ENCODE measurements at places on chromosomes 2 and 18.

GRCh38 chr2:217356781-217357180 is 496.9 kb upstream of the TNP1 start:
- H3K27ac ChIP-seq: no peak overlapping the region
- no peak overlapping the region for H3K4me3 ChIP-seq
- no peaks in the 10 kb centered on the region for H3K36me3 ChIP-seq
- H3K27me3 ChIP-seq: no peaks in the 10 kb centered on the region

DNA sequence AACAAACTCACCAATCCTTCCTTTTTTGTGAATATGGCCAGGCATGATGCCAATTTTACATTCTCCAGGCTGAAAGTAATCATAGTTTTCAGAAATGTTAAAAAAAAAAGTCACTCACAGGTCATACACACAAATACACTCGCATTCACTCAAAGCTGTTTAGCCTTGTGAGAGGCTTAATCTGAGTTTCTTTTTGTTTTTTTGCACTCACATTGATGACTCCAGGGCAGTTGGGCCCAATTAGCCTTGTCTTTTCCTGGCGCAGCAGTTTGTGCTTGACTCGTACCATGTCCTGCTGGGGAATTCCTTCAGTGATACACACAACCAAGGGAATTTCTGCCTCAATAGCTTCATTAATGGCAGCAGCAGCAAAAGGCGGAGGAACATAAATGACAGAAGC is 18.0 kb downstream of the SUCLG1 start:
- no peak for DNase-seq
- peaks cover 17% of the 10 kb centered on the region for H3K4me1 ChIP-seq

DNA sequence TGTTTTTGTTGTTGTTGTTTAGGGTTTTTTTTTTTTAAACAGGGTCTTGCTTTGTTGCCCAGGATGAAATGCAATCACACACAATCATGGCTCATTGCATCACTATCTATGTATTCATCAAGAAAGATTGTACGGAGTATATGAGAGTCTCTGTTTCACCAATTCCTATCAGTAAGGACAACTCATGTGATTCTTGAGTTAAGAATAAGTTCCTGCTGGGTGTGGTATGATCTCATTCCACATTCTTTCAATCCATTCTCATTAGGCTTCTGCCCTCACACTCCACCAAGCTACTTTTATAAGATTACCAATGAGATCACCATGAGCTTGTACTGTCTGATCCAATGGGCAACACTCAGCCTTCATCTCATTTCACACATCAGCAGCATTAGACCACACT is 9.1 kb upstream of the AP1S3 start:
- H3K4me1 ChIP-seq: peaks cover 9% of the 10 kb centered on the region
- no peak overlapping the region for H3K4me3 ChIP-seq
- no peaks in the 10 kb centered on the region for H3K27me3 ChIP-seq
- peak overlapping the region; percentile 86 for H3K27ac ChIP-seq

- H3K4me3 ChIP-seq: no peak overlapping the region
- H3K27ac ChIP-seq: no peak overlapping the region
- DNase-seq: no peak
- no peaks in the 10 kb centered on the region for H3K27me3 ChIP-seq
- no peaks in the 10 kb centered on the region for H3K4me1 ChIP-seq
Observed at GRCh38 chr2:232880764-232881351, 10.8 kb downstream of the SNORC start.

- no peaks in the 10 kb centered on the region for H3K27me3 ChIP-seq
- H3K4me3 ChIP-seq: no peak overlapping the region
- no peaks in the 10 kb centered on the region for H3K4me1 ChIP-seq
- no peak for DNase-seq
- no peak overlapping the region for H3K27ac ChIP-seq
- no peaks in the 10 kb centered on the region for H3K36me3 ChIP-seq
Observed at GRCh38 chr18:7291046-7291445, 60.2 kb downstream of the LRRC30 start.

DNA sequence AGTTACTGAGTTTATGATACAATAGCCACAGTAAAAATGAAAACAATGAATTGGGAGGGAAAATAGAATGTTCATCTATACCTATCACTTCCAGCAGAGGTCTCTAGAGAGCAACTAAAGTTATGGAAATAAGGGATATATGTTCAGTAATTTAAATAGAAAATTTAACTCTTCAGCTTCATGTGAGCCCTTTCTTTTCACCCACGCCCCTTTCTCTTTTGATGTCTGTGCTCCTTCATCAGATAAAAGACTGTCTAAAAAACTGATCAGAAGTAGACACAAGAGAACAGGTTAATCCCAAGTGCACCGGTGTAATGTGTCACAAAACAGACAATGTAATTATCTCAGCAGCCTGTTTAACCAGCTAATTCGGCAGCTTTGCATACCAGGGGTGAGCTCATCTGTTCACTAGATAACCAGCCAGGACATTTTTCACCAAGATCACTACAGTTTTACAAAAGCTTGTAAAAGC is 238.5 kb upstream of the ERBB4 start:
- H3K4me1 ChIP-seq: no peaks in the 10 kb centered on the region
- no peak overlapping the region for H3K4me3 ChIP-seq
- H3K27me3 ChIP-seq: no peaks in the 10 kb centered on the region
- peak; percentile 61 for DNase-seq
- H3K27ac ChIP-seq: no peak overlapping the region

DNA sequence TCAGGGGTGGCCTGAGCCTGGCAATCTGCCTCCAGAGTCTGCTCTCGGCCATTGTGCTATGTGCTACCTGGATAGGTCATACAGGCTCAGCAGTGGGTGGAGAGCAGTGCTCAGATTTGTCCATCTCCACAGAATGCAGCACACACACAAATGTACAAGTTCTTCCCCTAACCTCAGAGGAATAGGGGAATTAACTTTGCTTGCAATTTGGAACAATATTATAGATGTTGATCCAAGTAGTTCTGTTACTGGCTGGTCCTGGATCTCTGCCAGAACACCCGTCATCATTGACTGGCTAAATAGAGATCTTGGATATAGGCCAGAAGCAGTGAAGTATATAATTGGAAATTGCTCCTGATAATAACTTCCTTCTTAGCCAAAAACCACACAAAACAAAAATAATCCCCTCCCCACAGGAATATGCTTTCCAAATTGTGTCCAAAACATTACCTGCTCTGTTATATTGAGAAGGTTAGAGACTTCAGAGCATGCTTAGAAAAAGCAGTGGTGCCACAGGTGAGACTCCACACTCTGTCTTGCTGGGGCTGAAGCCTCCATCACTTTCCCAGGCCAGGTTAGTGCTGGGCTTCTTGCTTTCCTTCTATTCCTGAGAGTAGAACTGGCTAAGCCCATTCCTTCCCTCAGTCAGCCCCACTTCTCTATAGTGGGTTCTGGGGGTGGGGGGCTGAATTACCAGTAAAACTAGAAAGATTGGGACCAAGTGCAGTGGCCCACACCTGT is 38.8 kb downstream of the NCAPH start:
- peak; percentile 49 for DNase-seq
- H3K27ac ChIP-seq: no peak overlapping the region
- no peak overlapping the region for H3K4me3 ChIP-seq
- peaks cover 6% of the 10 kb centered on the region for H3K36me3 ChIP-seq

DNA sequence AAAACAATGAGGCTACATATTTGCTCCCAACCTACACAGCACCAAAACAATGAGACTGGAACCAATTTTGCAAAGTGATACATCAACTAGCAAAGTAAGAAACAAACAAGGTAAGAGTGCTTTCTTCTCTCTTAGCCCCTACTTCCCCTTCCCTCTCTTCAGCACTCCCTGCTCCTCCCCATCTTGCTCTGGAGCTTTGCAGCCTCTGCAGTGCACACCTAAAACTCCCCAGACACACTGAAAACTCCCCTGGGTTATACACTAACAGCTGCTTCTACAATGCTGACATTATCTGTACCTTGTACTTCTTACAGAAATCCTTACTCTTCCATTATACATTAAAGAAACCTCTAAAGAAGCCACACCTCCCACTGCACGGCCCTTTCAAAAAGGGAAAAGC is 93.7 kb downstream of the RBMS1 start:
- no peaks in the 10 kb centered on the region for H3K27me3 ChIP-seq
- peaks cover 15% of the 10 kb centered on the region for H3K4me1 ChIP-seq
- H3K4me3 ChIP-seq: no peak overlapping the region
- DNase-seq: no peak
- H3K27ac ChIP-seq: no peak overlapping the region

GRCh38 chr18:49393011-49393410 is 67.4 kb downstream of the DYM start:
- H3K4me3 ChIP-seq: no peak overlapping the region
- no peak overlapping the region for H3K27ac ChIP-seq
- H3K4me1 ChIP-seq: no peaks in the 10 kb centered on the region
- peaks cover 18% of the 10 kb centered on the region for H3K36me3 ChIP-seq
- no peaks in the 10 kb centered on the region for H3K27me3 ChIP-seq

DNA sequence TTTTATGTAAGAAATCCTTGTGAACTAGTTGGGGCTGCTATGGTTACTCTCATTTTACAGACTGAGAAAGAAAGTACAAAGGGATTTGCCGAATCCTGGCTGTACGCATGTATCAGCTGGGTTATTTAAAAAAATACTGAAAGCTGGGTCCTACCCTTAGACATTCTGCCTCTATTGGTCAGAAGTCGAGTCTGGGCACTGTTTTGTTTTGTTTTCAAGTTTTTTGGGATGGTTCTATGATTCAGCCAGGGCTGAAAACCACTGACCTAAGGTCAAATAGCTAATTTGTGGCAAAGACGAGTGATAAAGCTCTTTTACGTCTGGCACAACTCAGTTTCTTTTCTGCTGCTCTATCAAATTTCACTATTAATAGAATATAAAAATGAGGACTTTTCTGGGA is 5.9 kb upstream of the SLC8A1 start:
- peak; percentile 13 for DNase-seq
- no peaks in the 10 kb centered on the region for H3K27me3 ChIP-seq
- no peaks in the 10 kb centered on the region for H3K4me1 ChIP-seq
- no peak overlapping the region for H3K4me3 ChIP-seq
- H3K36me3 ChIP-seq: no peaks in the 10 kb centered on the region
- no peak overlapping the region for H3K27ac ChIP-seq

- H3K36me3 ChIP-seq: no peaks in the 10 kb centered on the region
- DNase-seq: peak; percentile 80
- H3K4me3 ChIP-seq: peak overlapping the region; percentile 83
- peaks cover 11% of the 10 kb centered on the region for H3K4me1 ChIP-seq
- no peaks in the 10 kb centered on the region for H3K27me3 ChIP-seq
- peak overlapping the region; percentile 32 for H3K27ac ChIP-seq
Observed at GRCh38 chr2:157874997-157875640, 1.0 kb downstream of the ACVR1 start.

DNA sequence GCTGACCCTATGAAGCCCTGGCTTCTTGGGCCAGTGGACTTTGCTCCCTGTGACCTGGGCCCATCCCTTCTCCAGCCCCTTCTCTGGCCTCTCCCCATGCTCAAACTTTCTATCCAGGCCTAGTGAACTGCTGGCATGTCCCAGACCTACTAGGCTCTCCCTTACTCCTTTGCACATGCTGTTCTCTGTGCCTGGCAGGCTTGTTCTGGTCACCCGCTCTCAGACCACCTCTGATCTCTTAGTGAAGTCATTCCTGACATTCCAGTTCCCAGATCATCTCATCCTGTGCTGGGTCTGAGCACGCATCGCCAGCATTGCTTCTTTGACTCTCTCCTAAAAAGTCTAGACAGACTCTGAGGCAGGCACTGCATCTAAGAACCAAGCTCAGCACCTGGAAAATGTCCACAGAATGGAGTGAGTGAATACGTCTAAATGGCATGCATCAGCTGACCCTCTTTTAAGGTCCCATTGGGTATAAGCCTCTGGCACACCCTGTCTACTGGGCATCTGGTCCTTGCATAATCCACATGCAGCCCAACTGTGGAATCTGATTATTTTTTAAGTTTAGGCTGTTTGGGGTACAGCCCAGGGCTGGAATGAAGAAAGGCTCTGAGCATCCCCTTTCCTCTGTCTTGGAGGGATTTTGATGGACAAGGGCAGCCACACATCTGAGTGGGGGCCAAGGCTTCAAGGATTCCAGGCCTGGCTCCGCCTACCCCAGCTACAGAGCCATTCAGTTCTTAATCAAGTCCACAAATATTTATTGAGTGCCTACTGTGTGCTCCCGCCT is 130.6 kb upstream of the HAAO start:
- peaks cover 32% of the 10 kb centered on the region for H3K4me1 ChIP-seq
- no peaks in the 10 kb centered on the region for H3K36me3 ChIP-seq
- H3K27ac ChIP-seq: peak overlapping the region; percentile 77
- peak; percentile 76 for DNase-seq
- no peaks in the 10 kb centered on the region for H3K27me3 ChIP-seq
- peak overlapping the region; percentile 12 for H3K4me3 ChIP-seq

- no peak overlapping the region for H3K4me3 ChIP-seq
- DNase-seq: no peak
- H3K4me1 ChIP-seq: peaks cover 26% of the 10 kb centered on the region
- peaks cover 7% of the 10 kb centered on the region for H3K36me3 ChIP-seq
- no peaks in the 10 kb centered on the region for H3K27me3 ChIP-seq
Observed at GRCh38 chr2:222978850-222979249, 73.1 kb upstream of the KCNE4 start.

- no peak overlapping the region for H3K4me3 ChIP-seq
- H3K27ac ChIP-seq: no peak overlapping the region
- no peaks in the 10 kb centered on the region for H3K27me3 ChIP-seq
- H3K4me1 ChIP-seq: no peaks in the 10 kb centered on the region
- H3K36me3 ChIP-seq: peaks cover 7% of the 10 kb centered on the region
- DNase-seq: no peak
Observed at GRCh38 chr2:69989441-69990105, 28.1 kb upstream of the ASPRV1 start.

DNA sequence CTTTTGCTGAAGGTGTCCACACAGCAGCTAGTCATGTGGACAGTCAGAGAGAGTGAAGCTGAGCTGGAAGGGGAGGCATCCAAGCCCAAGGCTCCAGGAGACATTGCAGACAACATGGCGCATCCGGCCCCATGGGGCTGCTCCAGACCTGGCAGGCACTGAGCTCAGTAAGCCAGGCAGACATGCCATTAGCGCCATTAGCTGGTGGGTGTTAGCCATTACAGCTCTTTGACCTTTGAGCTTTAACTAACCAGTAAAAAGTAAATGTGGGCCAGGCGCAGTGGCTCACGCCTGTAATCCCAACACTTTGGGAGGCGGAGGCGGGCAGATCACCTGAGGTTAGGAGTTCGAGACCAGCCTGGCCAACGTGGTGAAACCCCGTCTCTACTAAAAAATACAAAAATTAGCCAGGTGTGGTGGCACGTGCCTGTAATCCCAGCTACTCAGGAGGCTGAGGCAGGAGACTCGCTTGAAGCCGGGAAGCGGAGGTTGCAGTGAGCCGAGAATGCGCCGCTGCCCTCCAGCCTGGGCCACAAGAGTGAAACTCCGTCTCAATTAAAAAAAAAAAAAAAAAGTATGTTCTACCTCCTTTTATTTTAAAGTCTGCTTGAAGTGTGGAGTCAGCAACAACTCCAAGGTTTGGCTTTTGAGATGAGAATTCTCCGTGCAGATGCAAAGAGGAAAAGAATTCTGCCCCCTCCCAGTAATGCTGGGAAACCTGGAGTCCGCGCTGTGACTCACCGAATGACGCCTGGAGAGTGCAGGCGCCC is 69.4 kb downstream of the TWSG1 start:
- H3K4me1 ChIP-seq: no peaks in the 10 kb centered on the region
- H3K36me3 ChIP-seq: no peaks in the 10 kb centered on the region
- no peaks in the 10 kb centered on the region for H3K27me3 ChIP-seq
- no peak overlapping the region for H3K27ac ChIP-seq
